ENCODE measurements at places on chromosomes 6 and 20.
A peak's percentile ranks its signal among the peaks of the same experiment; 100 is the strongest.

- no peak for DNase-seq
These were observed 189.4 kb downstream of the DLL1 start for GRCh38 chr6:170101281-170102035.

GRCh38 chr6:9140951-9141460 lies 705.7 kb upstream of the SLC35B3 start:
- no peak for DNase-seq

GRCh38 chr6:32126880-32127279 lies 1.2 kb downstream of the ATF6B start:
- DNase-seq: no peak

DNA sequence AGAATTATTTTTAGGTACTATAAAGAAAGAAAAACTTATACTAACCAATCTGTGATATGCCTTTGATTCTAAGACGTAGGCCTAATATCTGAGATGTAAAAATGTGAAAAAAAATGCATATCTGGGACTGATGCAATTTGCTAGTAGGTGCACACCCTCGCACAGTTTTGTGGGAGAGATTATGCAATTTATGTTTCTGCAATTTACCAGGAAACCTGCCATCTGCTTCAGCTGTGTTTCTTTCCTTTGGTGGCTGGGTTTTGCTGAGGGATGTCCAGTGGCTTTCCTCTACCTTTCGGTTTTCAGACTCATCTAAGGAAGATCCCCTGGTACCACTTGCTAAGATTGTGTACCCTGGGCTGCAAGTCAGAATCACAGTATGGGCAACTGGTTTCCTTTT lies 186.9 kb downstream of the ZFP64 start:
- peak; percentile 6 for DNase-seq

GRCh38 chr6:98833057-98833306 lies 1.4 kb upstream of the POU3F2 start:
- DNase-seq: no peak

DNA sequence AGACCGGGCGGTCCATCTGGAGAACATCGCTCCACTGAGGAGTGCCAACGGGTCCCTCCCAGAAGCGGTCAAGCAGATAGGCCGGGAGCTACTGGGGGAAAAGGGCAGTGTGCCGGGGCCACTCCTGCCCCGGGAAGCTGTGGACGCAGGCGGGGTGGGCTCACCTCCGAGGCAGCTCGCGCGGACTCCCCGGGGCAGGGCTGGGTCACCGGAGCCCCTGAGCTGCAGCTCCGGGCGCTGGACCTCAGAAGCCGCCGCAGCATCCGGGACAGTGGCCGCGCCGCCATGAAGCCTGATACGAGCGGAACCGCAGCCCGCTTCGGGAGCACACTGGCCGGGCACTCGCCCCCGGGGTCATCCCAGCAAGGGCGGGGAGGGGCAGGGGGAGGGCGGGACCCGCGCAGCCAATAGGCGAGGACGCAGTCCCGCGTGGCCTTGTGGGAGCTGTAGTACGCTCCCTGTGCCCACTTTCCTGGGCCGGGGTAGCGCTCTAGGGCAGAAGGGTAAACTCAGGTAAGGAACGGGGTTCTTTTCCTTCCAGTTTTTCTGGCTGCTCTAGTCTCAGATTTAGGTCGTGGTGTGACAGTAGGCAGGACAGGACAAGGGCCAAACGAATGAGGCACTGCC lies at the start of gene MOCS1:
Gene MOCS1, minus strand, starts transcription at position 332 of the 627 bp plus-strand sequence. Its CDS starts 45 bp downstream, at position 287.
- peak; percentile 35 for DNase-seq

- DNase-seq: no peak
These were observed 293.7 kb downstream of the BTBD3 start for GRCh38 chr20:12211361-12211760.

DNA sequence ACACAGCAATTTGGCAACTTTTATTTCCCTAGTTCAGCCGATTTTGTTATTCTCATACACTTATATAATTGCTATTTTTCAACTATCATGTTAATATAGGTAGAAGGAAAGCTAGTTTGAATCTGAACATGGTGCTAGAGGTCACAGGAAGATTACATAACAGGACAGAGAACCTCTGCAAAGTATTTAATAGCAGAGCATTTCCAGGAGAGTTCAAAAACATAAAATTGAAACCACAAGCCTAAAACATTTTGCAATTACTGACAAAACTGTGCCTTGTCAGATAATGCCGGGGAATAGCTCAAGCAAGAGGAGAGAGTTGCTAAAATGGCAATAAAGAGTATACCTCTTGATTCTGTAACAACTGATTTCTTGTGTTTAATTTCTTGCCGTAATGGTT lies 70.8 kb downstream of the TFAP2B start:
- DNase-seq: no peak

DNA sequence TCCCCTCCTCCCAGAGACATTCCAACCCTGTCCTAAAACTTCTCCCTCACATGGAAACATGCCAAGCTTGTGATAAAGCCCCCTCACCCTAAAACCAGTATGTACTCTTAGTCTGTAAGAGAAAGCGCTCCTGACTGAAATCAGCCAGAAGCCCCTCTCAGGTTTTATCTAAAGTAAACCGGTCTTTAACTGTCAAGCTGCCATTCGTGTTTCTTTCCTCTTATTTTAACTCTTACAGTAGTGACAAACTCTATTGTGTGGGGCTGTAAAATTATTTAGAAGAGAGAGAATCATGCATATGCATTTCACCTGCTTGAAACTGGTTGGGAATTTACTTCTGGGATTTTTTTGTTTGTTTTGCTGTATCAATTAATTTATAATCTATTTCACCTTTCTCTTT lies 62.7 kb downstream of the FARS2 start:
- DNase-seq: no peak

DNA sequence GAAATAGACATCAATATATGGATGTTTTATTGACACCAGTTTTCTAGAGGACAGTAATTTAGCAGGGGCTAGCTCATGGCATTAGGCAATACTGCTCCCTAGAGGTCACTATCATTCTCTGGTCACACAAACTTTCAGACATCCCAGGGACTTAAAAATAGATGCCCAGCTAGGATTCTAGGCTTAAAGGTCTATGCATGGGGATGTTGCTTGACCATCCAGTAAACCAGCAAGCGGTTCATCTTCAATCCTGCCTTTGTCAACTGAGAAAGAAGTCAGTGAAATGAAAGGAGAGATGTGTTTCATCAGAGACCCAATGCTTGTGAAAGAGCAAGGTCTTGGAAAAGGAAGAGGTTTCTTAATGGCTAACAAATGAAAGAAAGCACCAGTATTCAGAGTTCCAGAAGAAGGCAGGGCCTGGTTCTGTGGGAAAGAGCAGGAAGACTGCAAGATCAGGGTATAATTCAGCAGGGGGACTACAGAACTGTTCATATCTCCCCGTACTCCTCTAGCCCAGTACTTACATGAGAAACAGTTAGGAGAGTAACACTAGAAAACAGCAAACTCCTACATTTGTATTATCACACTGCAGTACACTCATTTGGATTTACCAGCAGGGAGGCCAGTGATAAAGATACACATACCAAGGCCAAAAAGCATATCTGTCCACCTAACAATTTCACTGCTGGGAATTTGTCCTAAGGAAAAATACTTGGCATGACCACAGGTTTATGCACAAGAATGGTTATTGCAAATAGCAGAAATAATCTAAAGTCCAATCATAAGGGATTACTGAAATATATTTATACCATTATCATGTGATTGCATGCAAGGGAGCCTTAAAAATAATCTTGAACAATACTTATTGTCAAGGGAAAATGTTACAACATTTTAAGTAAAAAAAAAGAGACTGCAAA lies 151.4 kb upstream of the LAMA2 start:
- peak; percentile 44 for DNase-seq

GRCh38 chr20:47466704-47467459 lies 34.8 kb upstream of the NCOA3 start:
- no peak for DNase-seq

DNA sequence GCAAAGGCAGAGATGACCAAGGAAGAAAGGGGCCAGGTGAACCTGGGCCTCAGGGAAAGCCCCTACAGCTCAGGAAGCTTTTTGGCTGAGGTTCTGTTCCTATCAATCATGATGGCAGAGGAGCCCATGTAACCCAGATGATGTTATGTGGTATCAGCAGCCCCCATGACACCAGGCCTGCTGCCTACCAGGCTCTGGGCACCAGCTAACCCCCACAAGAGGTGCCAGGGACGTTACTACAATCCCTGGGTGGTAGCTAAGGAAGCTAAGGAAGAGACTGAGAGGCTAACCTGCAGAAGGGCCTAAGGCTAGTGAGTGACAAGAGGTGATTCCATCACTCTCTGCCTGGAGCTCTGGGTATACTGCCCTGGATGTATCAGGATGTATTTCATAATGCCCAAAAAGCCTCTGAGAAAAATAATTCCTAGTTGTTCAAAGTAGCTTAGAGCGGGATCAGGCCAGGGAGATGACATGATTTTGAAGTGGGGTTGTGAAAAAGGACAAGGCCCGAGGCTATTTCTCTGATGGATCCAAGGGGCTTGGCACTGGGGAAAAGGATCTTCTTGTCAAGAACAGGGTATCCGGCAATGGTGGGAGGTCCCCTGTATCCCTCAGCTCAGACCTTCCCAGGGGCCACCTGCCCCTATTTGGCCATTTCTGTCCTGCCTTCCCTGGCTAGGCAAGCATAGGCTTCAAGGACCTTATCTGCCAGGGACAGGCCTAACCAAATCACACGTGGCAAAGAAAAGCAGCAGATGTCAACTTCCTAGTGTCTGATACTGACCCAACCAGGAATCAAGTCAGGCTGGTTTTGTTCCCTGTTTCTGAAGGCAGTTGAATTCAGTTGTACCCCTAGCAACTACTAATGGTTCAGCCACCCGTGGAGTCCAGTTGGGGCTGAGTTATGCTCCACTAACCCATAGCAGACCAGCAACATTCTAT lies 41.3 kb downstream of the PANK2 start:
- no peak for DNase-seq

GRCh38 chr6:113894712-113895674 lies 37.8 kb downstream of the MARCKS start:
- peak; percentile 20 for DNase-seq

DNA sequence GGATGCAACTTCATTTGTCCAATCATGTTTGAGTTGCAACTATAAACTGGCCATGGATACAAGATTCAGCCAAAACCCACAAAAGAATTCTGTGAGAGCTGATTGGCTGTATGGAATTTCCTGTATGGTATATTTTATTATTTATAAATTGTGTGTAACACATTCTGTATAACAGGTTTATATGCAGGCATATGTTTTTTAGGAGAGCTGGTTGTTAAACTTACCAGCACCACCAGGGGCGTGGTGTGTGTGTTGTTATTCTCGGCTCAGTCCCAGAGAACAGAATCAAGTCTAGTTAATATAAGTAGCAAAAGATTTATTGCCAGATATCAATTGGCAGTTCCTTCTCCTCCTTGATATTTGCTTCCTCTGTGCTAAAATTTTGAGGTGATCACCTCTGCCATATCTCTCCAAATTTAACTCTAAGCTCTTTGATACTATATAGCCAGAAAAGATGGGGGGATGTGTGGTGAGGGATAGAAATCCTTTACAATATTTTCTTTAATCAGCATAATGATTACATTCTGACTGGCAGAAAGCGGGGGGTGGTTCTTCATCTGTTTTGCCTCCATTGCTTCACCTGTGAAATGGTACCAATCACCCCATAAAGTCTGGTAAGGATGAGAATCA lies 22.9 kb downstream of the CNBD2 start:
- peak; percentile 45 for DNase-seq

GRCh38 chr6:134451529-134451928 lies 133.6 kb upstream of the SGK1 start:
- no peak for DNase-seq

DNA sequence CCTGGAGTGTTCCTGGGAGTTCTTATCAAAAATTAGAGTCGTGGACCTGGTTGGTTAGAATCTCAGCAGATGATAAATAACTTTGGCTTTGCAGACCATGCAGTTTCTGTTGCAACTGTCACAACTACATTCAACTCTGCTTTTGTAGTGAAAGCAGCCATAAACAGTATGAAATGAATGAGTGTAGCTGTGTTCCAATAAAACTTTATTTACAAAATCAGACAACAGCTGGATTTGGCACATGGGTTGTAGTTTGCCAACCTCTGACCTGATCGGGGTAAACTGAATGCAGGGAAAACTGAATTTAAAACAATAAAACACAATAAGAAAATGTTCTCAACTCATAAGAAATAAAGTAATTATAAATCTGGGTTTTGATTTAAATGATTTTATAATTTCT lies 513.8 kb downstream of the CDKAL1 start:
- DNase-seq: no peak

- no peak for DNase-seq
These were observed 29.6 kb upstream of the MPC1 start for GRCh38 chr6:166412156-166412910.

GRCh38 chr20:61930776-61931475 lies 134.8 kb downstream of the TAF4 start:
- DNase-seq: no peak

DNA sequence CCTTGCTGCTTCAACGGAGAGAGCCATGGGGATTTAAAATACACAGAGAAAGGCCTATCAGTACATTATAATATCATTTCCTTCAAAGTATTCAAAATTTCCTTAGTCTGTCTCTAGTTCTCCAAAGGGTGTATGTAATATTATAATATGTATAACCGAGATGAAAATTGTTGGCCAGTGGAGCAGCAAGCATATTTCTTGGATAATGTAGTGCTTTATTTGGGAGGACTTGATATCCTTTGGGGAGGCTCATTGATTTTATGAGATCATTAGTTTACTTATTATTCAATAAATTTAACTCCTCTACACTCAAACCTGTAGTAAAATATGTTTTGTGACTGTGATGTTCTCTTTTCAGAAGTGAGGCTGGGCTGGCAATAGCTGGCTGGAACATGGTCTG lies 802.9 kb upstream of the FLRT3 start:
- no peak for DNase-seq

DNA sequence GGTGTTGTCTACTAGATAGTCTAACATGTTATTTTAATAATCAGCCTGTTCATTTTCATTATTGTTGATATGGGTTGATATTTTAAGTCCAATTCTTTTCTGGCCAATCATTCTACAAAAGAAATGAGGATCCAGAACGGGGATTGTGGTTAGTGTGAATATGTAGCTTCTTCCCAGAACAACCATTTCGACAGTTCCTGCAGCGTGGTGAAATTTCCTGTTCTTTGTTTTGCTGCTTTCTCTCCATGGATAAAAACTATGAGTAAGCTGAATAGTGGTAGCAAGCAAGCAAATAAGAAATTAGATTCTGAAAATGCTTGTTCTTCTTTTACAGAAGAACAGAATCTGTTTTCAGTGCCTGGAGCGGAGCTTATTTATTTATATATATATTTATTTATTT lies 65.5 kb upstream of the F13A1 start:
- peak; percentile 42 for DNase-seq

DNA sequence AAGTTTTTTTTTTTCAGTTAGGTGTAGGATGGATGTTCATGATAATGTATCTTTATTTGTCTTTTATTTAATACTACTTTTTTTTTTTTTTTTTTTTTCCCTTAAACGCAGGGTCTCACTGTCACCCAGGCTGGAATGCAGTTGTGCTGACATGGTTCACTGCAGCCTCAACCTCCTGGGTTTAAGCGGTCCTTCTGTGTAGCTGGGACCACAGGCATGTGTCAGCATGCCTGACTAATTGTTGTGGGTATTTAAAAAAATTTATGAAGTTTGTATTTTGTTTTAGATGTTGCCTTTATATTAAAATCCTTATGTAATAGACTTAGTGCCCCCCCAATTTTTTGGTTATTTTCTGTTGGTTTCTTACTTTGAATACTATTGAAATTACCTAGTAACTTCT lies 42.6 kb downstream of the NCOA3 start:
- DNase-seq: no peak
